ENCODE measurements at places on chromosomes 12 and 14.

DNA sequence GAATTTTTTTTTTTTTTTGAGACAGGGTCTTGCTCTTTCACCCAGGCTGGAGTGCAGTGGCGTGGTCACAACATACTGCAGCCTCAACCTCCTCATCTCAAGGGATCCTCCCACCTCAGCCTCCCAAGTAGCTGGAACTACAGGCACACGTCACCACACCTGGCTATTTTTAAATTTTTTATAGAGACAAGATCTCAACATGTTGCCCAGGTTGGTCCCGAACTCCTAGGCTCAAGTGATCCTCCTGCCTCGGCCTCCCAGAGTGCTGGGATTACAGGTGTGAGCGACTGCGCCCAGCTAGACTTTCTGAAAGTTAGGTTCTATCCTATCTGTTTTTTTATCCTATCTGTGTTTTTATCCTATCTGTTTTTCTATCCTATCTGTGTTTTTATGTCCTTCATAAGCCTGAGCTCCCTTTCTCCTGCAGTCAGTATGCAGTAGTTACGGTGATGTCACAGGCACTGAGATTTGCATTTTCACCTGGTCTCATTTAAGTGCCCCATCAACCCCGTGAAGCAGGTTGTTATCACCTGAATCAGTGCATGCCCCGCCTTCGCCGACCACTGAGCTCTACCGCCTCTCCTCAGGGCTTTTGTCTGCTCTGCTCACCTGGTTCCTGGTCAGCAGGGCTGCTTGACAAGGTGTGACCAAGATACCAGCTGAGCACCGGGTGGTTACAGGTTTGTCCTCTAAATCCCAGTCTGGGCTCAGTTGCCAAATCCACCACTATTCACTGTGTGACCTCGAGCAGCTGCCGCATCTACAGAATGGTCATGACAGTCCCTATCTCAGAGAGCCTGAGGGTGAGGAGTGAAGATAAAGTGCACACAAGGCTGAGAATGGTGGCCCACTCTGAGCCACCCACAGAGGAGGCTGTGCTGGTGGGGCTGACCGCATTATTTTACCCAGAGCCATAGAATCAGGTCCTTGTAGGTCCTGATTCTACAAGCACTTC, 33.1 kb downstream of the SYNDIG1L start:
- no peak for DNase-seq

- DNase-seq = no peak
These were observed 4.2 kb downstream of the NPC2 start for GRCh38 chr14:74488786-74489397.

DNA sequence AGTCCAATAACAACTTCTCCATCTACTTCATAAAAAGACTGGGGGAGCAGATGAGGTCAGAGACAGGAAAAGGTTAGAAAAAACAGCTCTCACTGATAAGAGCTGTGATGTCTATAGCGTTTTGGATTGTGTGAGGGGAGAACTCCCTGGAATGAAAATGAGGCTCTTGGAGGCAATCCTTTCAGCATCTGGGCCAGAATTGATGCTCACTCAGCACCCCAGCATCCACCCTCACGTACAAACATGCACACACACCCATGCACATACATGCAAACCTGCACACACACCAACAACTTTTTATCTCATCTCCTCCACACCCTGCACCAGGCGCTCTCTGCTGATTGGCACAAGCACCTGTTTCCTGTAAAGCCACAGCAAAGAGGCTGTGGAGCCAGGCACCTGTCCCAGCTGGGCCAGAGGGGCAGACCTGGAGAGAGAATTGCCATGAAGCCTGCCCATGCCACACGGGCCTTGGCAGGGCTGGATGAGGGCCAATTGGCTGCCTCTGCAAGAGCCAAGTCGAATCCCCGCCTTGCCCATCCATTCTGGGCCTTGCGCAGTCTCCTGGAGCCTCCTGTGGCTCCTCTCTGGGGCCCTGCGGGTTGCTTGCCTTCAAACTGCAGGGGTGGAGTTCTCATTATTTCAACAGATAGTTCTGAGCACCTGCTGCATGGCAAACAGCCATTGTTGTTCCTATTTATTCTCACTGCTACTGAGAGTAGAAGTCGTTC, 53.1 kb downstream of the SYNE3 start:
- DNase-seq = peak; percentile 96

DNA sequence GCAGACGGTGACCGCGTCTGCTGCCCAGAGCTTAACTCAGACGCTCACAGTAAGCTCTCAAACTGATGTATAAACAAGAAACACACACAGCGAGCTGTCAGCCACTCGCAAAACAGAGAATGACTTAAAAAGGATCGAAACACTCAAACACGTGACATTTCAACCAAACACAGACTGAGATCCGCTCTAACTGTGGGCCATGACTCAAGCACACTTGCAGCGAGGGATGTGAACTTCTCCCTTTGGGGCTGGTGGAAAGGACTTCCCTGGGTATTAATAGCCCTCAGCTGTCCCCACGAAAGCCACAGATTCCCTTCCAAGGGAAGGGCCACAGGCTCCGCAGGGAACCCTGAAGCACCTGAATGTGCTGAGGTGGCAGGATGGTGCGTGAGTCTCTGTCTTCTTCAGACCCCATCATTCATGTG, 29.1 kb downstream of the CCDC88C start:
- no peak for DNase-seq

DNA sequence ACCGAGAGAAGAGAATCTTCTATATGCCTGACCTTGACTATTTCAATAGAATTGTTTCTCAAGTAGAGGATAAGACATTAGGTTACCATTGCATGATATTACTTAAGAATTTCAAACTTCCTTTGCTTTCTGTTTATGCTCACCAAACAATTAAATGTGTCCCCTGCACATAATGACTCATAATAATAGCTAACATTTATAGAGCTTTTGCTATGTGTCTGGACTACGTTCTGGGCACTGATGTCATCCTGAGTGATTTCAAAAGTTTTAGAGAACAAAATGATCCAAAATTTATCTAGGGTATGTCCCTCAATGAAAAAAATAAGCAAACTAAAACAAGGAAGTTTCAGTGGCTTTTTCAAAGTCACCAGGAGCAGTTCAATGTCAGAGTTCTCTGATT, 38.8 kb downstream of the SLC15A5 start:
- no peak for DNase-seq

- no peak for DNase-seq
These were observed 154.8 kb downstream of the TMTC2 start for GRCh38 chr12:82841487-82841904.

GRCh38 chr12:103728323-103728722, 112.7 kb downstream of the NT5DC3 start:
- no peak for DNase-seq

DNA sequence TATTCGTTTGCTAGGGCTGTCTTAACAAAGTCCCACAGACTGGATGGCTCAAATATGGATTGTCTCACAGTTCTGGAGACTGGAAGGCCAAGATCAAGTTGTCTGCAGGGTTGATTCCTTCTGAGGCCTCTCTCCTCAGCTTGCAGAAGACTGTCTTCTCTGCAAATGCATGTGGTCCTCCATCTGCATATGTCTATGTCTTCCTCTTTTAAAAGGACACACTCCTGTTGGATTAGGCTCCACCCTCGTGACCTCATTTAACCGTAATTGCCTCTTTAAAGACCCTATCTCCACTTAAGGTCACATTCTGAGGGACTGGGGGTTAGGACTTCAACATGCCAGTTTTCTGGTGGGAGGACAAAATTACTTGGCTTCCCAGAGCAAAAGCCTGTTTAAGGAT, 123.3 kb downstream of the SLC38A6 start:
- DNase-seq = no peak

GRCh38 chr14:90599748-90600507, 203.1 kb downstream of the CALM1 start:
- no peak for DNase-seq

- DNase-seq = no peak
These were observed 49.2 kb downstream of the SLC35F4 start for GRCh38 chr14:57816568-57817284.

GRCh38 chr12:25194214-25194613, 746 bp downstream of the DNAI7 start:
- DNase-seq = no peak

DNA sequence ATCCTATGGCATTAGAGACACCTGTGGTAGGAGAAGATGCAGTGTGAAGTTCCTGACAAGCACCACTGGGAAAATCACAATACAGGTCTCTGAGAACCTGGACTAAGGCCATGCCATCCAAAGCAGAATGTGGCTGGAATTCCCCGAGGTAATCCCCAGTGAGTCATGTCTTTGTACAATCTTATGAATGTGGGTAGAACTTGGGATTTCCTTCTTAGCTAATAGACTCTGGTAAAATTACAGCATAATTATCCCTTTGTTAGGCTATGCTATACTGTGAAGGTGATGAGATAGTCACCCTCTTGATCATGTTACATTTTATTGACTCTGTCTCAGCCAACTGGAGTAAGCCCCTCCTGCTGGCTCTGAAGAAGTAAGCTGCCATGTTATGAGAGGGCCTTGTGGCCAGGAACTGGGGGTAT, 224.3 kb upstream of the DCN start:
- no peak for DNase-seq

DNA sequence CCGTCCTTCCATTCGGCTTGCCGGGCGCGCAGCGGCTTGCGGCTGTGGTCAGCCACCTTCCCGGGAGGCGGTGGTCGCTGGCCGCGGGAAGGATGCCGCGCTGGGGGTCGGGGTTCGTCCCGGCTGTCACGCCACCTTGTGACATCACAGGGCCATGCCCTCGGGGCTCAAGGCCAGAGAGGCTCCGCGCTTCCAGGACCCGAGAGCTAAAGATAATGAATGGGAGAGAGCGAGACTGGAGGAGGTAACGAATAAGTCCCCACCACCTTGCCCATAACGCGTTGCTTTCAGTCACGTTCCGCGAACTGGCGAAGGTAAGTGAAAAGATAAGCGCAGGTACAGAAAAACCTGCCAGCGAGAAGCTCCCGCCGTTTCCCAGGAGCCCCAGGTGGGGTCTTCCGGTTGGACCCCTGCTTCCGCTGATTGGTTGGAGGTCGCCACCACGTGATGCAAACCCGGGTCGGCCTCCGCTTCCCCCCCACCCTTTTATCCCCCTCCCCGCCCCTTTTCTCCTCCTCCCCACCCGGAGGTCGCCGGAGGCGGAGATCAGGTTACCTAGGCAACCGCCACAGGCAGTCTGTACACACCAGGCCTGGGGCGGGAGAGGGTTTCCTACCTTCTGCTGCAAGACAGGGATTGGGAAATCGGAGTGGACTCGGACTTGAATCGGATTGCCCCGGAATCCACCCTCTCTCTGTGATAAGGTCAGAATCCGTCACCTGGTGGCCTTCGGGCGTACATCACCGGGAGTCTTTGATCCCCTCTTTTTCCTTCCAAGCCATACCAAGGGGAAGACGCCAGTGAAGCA, at the start of gene LRRC9:
Gene LRRC9 (plus strand): TSS at position 575 of the 808 bp plus-strand sequence.
- peak; percentile 83 for DNase-seq

DNA sequence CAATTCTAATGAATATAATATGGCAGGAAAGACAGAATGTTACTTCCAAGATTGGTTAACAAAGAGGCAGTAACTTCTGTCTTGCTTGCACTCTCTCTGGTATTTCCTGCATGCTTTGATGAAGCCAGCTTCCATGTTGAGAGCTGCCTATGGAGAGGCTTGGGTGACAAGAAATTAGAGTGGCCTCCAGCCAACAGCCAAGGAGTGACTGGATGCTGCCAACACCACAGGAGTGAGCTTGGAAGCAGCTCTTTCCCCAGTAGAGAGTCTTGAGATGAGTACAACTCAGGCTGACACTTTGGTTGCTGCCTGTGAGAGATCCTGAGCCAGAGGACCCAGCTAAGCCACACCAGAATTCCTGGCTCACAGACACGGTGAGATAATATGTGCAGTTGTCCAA, 183.1 kb downstream of the RMST start:
- DNase-seq = no peak

GRCh38 chr12:69329669-69330428, 18.3 kb upstream of the LYZ start:
- no peak for DNase-seq

DNA sequence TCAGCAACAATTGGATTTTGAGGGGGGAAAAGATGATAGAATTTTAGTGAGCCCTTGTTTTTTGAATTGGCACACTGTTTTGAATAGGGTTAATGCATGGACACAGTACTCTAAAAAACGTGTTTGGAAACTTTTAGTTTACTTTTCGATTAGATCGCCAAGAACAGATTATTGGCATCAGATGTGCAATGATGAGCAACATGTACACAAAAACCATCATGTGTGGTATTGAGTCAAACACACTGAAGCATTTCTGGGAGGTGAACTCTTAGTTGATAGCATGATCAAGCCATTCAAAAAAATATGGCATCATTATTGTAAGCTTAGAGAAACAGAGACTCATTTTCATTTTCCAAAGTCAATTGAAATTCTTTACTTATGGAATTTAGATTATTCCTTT, 329.2 kb downstream of the ADAMTS20 start:
- no peak for DNase-seq

DNA sequence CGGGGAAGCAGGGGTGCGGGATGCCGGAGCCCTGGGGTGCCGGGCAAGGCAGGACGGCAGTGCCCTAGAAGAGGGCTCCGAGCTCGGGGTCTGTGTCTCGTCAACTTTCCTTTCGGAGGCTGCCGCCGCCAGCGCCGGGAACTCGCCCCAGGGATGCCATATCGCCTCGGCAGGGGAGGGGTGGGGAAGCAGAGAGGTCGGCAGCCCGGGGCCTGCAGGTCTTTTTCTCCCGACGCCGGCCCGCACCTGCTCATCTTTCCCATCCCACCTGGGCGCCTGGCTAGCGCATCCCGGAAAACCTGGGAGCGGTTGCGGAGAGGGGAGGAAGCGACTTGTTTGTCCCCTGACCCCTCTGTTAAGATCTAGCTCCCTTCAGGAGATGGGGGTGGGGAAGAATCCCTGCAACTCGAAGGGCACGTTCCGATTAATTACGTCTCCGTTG, 547 bp downstream of the CNTN1 start:
- DNase-seq = no peak

DNA sequence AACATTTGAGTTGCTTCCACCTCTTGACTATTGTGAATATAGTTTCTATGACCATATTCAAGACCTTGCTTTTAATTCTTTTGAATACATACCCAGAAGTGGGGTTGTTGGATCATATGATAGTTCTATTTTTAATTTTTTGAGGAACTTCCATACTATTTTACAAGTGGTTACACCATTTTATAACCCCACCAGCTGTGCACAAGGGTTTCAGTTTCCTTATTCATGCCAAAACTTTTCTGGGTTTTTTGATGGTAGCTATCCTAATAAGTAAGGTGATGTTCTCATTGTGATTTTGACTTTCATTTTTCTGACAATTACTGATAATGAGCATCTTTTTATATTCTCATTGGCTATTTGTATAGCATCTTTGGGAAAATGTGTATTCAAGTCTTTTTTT, 109.4 kb upstream of the GARIN2 start:
- DNase-seq = no peak

DNA sequence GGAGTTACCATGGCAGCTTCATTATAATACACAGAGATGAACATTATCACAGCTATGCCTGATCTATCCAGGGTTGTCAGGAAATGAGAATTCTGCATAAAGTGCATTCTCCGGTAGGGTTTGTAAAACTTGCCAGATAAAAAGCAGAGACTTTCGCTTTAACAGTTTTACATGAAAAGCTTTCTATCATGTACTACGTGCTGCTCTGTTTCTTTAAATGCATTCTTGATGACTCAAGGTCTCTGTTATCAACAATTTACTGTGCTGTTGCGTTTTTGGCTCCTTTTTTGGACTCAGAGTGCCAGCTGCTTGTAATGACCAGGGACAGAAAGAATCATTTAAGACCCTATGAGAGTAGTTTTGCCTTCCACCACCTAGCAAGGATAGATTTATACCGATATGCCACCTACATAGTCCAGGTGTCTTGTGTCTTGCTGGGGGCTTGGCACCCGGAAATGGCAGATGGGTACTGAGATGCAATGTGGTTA, 371.2 kb downstream of the BTG1 start:
- DNase-seq = no peak
